Bronchial smooth muscle cell (primary cell): ENCODE measurements at places on chromosomes 11 and 22. TPM values are rescaled to one million over a fixed set of nuclear protein-coding genes. Genes with fewer than 3 reads are reported as not detected.

The FSHB gene
- not detected in 2 replicates for total RNA-seq

The MMP3 gene
- total RNA-seq = 0.52 and 19.1 TPM in 2 replicates

The POTEH gene
- not detected in 2 replicates for total RNA-seq

The FJX1 gene
- total RNA-seq = 3.8 and 4.6 TPM in 2 replicates

The FBXO7 gene
- 39.9 and 43.5 TPM in 2 replicates for total RNA-seq

The DKK3 gene
- 441 and 695 TPM in 2 replicates for total RNA-seq
